Fibroblast of skin of left biceps (primary cell): ENCODE measurements at places on chromosomes 1 and 21.
A peak's percentile ranks its signal among the peaks of the same experiment; 100 is the strongest.

- DNase-seq = no peak
These were observed 13.5 kb downstream of the VANGL1 start for GRCh38 chr1:115655306-115655663.

DNA sequence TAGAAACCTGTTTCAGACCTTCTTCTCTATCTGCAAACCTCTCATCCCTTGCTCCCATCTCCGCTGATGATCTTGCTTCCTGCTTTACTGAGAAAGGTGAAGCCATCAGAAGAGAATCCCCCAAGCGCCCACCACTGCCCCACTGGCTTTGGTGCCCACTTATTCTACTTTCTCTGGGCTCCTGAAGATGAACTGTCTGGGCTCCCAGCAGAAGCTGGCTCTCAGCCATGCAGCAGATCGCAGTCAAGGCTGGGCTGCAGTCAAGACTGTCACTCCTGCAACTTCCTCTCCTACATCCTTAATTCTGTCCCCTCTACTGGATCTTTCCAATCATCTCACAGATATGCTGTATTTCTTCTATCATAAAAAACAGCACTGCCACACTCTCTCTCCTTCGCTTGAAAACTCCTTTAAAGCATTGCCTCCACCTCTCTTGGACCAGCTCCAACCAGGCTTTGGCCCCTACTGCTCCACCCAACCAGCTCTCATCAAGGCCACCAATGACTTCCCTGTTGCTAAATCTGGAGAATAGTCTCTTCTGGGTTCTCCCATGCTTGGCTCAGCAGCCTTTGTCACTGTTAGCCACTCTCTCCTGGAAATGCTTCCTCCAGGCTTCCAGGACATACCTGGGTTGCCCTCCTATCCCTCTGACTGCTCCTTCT lies 25.8 kb downstream of the TRIM62 start:
- DNase-seq = no peak

DNA sequence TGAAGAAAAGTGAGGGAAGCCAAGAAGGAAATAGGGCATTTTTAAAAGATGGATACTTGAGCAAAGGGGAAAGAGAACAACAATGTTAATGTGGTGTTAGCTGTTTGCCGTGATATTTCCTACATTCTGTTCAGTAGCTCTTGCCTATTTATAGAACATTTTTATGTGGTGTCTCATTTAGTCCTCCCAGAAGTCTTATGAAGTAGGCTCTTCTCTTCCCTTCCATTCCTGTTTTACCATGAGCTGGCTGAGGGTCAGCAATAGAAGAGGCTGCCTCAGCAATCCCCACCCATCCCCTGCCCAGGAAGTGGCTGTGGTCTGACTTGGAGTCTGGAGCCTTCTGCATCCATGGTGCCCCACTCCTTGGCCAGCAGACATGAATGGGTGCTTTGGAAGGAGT lies 60.1 kb downstream of the KIAA0040 start:
- peak; percentile 54 for DNase-seq

DNA sequence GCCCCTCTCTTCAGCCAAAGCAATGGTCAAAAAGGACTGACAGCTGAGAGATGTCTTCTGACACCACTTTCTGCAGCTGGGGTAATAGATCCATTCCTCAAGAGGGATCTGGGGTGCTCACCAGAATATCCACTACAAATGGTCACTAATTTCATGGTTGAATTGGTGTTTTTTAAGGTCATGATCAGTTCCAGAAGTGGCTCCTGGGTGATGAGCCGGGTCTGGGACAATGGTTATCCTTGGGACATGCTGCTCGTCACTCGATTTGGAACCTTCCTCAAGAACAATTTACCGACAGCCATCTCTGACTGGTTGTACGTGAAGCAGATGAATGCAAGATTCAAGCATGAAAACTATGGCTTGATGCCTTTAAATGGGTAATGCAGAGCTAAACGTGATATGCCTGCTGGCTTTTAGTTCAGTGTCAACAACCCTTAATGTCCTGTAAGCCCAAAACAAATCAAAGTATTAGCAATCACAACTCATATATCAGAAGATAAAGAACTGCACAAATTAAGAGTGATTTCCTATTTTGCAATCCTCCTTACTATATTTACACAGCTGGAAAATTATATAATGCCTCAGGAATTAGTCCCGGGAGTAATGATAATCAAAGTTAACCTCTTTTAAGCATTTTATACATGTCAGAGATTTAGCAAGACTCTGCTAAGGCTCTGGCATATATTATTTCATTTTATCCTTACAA lies 20.1 kb downstream of the FMO3 start:
- DNase-seq = peak; percentile 55

- no peak for DNase-seq
These were observed 16.6 kb downstream of the IPO9 start for GRCh38 chr1:201845331-201846083.

DNA sequence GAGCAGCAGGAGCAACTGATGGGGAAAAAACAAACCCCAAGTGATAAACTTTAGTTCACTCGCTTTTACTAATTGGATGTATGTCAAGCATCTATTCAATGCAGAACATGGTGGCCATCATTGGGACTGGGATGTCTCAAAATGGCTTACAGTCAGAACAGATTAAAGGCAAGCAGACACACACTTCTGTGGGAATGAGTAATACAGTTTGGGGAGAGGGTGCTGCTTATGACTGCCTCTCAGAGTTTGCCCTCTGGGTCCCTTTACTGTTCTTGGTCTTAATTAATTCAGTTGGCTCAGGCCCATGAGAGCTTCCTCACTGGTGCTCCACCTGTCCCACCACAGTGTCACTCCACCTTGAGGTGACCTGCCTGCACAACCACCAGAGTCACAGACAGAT lies 119.5 kb downstream of the TBX19 start:
- no peak for DNase-seq

GRCh38 chr1:156882543-156882942 lies 11.0 kb upstream of the PEAR1 start:
- no peak for DNase-seq

DNA sequence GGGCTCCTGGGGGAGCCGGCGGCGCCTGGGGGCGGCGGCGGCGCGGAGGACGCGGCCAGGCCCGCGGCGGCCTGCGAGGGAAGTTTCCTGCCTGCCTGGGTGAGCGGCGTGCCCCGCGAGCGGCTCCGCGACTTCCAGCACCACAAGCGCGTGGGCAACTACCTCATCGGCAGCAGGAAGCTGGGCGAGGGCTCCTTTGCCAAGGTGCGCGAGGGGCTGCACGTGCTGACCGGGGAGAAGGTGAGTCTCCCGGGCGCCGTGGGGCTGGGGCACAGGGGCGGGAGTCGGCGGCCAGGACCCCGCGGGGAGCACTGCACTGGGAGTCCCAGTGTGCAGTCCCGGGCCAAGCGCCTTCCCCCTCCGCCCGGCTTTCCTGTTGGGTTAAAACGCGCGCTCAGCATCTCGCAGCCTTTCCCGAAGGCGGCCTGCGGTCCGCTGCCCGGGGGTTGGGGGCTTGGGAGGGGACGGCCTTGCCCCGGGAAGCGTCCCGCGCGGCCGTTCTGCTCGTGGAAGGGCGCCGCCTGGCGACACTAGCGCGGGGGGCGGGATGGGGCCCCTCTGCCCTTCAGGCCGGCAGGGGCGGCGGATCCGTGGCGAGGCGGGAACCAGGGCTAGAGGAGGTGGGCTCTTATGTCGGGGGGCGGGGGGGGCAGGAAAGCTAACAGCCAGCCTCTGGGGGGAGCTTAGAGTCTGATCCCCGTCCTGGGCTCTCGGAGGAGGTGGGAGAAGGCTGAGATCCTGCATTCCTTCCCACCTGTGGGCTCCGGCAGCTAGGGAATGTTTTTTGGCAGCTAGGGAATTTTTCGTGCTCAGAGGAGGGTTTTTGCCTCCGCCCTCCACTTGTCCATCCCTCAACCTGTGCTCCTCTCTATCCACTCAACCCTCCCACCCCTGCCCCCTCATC lies 1.1 kb downstream of the HUNK start:
- no peak for DNase-seq

DNA sequence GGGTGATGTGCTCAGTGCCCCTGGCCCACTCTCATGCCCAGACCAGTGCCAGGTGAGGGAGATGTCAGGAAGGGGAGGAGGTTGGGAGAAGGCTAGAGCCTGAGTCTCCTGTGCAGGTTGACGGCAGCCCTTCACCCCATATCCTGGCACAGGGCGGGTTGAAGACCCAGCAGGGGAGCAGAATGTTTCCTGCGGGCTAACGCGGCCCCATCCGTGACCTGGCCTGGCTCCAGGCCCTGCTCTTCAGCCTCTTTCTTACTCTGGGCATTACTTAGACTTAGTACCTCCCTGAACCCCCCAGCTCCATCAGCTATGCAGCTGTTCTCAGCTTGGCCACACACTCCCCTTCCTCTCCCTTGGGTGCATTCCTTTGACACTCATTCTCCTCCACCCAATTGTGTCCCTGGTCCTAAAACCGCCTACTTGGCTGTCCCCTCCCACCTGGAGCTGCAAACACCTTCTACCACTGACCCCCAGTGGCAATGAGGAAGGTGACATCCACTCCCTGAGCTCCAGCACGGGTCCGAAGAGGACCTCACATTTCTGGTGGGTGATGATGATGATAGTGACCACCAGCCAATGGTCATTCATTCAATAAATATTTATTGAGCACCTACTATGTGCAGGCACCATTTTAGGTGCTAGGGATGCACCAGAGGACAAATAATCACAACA lies 179.0 kb downstream of the PTPRU start:
- DNase-seq = no peak

GRCh38 chr1:201531551-201532425 lies 7.1 kb upstream of the NAV1 start:
- DNase-seq = no peak

- no peak for DNase-seq
These were observed 109.9 kb downstream of the CASZ1 start for GRCh38 chr1:10686404-10687040.

DNA sequence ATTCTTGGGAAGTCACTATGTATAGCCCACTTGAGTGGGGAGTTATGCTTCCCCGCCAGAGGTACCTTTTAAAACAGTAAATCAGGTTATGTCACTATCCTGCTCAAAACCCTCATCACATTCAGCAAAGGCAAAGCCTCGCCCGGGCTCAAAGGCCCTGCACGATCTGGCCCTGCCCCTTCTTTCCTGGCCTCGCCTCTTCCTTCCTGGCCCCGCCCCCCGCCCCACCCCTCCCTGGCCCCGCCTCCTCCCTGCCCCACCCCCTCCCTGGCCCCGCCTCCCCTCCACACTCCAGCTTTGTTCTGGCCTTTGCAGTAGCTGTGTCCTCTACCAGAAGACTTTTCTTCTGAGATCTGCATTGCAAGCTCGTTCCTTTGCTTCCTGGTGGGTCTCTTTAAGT lies 6.6 kb downstream of the LDLRAD2 start:
- DNase-seq = no peak

GRCh38 chr1:118250232-118250631 lies 65.2 kb upstream of the SPAG17 start:
- no peak for DNase-seq

GRCh38 chr1:231192620-231193163 lies 30.8 kb downstream of the TRIM67 start:
- no peak for DNase-seq

DNA sequence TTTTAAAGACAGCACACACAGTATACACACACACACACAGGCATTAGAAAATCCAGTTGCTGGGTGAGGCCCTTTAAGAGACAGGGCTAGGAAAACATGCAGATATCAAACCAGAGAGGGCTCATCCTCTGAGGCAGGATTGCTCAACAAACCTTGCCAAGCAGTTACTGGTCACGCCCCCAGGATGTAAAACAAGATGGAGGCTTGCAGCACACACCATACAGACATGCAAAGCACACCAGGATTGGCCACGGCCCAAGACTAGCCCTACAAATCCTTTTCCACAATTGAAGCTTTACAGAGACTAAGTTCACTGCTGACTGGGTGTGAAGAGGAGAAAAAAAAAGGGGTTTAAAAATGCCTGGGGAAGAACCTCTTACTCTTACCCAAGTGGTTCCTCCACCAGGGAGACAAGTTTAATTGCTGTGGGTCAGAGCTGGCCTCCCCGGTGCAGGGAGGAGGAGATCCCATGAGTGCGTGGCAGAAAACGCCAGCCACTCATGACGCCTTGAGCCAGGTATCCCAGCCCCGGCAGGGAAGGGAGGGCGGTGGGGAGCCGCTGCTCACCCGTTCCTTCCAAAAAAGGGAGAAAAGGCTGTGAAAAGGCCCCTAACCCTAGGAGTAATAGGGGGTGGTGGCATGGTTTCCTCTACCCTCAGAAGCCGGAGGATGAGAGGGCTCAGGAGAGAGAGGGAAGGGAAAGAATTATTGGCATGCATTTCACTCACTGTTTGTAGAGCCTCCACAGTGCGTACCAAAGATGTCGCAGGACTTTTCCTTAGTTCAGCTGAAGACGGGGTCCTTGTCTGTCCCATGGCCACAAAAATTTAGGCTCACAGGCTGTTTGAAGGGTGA lies 594.6 kb upstream of the ZP4 start:
- peak; percentile 48 for DNase-seq

DNA sequence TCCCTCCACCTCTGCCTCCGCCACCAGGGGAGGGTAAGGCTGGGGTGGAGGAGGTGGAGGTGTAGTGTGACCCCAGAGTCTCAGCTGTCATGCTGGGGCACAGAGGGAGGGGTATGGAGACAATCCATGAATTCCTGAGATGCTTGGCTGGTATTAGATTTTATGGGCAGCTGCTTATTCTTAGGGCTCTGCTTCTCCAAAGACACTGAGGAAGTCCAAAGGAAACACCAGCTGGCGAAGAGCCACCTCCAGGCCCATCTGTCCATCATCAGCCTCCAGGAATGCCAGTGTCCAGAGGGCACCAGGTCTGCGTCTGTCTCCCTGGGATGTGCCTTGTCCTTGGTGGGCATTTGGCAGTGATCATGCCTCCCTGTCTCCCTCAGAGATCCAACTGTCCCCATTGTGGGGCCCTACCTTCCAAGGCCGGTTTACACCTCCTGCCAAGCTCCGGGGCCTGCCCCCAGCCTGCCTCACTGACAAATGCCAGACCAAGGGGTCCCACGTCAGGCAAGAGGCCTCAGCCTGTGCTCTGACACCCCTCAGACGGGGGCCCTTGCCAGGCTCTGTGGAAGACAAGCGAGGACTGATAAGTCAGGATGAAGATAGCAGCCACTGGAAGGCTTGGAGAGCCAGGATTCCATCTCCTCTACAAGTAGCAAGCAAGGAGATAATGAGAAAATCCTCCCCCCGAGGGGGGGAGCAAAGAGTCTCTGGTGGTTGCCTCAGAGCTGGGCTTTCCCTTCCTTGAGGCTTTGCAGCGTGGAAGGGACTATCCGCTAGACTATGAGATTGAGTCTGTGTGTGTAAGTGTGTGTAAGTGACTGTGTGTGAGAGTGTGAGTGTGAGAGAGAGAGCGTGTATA lies 1.6 kb downstream of the TNNI1 start:
- no peak for DNase-seq

- DNase-seq = no peak
These were observed 1027.3 kb downstream of the KCNT2 start for GRCh38 chr1:195580988-195581387.

DNA sequence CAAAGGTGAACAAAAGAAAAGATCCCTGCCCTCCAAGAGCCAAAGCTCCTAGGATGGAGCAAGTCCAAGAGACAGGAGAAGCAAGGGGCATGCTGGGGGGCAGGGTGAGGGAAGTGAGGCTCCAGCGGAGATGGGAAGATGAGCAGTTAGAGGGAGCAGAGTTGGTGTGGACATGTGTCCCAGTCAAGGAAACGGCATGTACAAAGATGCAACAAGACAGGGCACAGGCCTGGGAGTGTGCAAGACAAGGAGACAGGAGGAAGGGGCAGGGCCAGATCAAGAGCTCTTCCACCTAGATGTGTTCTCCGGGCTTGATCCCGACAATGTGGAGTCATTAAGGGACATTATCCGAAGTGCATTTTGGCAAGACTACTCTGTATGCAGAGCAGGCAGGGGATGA lies 82.1 kb downstream of the CAPZB start:
- no peak for DNase-seq

GRCh38 chr1:244276646-244277045 lies 175.1 kb downstream of the ADSS2 start:
- no peak for DNase-seq

- DNase-seq = no peak
These were observed 145.9 kb downstream of the CNIH3 start for GRCh38 chr1:224762046-224762445.

- no peak for DNase-seq
These were observed 97.5 kb downstream of the DENND1B start for GRCh38 chr1:197677752-197678295.
